ENCODE measurements at places on chromosomes 1 and 21. TPM values are rescaled to one million over a fixed set of nuclear protein-coding genes. Genes with fewer than 3 reads are reported as not detected.

Gene RUNX1
- total RNA-seq, result 2.2 TPM

Gene AADACL4
- not detected for total RNA-seq

Gene ZNF648
- total RNA-seq, result 0.27 TPM

Gene CBR3
- 5.2 TPM for total RNA-seq

Gene F5
- 0.21 TPM for total RNA-seq

Gene GTF2B
- 16.8 TPM for total RNA-seq

Gene MEX3A
- total RNA-seq, result 70.6 TPM

Gene SEC16B
- 0.92 TPM for total RNA-seq

Gene MAPKAPK2
- total RNA-seq, result 54.9 TPM

Gene MEGF6
- 32.4 TPM for total RNA-seq

Gene PODN
- total RNA-seq, result 0.23 TPM

Gene NUP210L
- not detected for total RNA-seq

Gene MYOG
- total RNA-seq, result not detected

Gene PDE9A
- total RNA-seq, result 46.3 TPM

Gene KRTAP11-1
- total RNA-seq, result not detected

Gene GPR52
- total RNA-seq, result 0.22 TPM

Gene MR1
- total RNA-seq, result 0.28 TPM

Gene RPAP2
- total RNA-seq, result 23.0 TPM

Gene TGFBR3
- total RNA-seq, result 3.7 TPM

Gene CLEC20A
- not detected for total RNA-seq

Gene CYP4X1
- total RNA-seq, result 1.4 TPM
